ENCODE measurements at places on chromosomes 13 and 19.

DNA sequence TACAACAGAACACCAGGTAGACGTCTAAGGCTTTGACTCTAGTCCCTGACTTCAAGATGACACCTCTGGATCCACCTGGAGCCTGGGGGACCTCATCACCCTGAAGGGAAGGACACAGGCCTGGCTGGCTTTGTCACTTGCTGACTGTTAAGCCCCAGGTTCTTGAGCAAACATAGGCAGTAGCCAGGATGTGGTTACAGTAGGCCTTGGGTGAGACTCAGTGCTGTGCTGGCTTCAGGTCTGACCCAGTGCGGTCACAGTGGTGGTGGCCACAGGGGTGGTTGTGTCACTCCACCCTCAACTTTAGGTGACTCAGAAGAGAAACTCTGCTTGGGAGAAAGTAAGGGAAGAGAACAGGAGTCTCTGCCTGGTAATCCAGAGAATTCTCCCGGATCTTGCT is 497.8 kb downstream of the UQCRFS1 start:
- no peak for DNase-seq

- DNase-seq, result no peak
Observed at GRCh38 chr13:99973808-99974185, 2.2 kb upstream of the ZIC5 start.

DNA sequence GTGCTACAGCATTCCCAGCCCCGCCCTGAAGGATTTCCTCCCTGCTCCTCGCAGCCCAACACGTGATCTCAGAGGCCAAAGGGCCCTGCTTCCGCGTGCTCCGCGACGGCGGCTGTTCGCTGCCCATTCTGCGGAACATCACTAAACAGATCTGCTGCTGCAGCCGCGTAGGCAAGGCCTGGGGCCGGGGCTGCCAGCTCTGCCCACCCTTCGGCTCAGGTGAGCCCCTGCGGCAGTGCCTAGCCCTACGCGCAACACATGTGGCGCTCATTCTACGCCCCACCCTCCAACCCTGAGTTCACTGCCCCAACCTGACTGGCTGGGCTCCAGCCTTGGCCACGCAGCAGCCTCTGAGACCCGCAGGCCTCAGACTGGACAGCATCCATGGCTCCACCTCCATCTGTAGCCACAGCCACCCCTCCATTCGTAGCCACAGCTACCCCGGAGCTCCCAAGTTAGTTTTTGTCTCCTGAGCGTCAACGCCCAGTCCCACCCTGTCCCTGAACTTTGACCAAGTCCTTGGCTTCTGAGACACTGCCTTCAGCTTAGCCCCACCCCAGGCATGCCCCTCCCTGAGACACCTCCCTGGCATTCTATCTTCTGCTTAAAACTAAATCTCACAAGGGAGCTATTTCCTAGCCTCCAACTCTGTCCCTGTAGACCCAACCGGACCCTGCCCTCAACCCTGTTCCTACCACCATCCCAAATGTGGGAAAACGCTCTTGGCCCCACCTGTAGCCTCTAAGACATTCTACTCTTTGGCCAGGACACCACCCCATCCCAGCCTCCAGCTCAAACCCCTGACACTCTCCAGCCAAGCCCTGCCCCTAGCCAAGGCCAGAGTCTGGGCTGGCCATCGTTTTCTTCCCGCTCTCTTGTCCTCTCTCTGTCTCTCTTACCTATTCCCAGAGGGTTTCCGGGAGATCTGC is 6.4 kb downstream of the LTBP4 start:
- DNase-seq, result no peak

DNA sequence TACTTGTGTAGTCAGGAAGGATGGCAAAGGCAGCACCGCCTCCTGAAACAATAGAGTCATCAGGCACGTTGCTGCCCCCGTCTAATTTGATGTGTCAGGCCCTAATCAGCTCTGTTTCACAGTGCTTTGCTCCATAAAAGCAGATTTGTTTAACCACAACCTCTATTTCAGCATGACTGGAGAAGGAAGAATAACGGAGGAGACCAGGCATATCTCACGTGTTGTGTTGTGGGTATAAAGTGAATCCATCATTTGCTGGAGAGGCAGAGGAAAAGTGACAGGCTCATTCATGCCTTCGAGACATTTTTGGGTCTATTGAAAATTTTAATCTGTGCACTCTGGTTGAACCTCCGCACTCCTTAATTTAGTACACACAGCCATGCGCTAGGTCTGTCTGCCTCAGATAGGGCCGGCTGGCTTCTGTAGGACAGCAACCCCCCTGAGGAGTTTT is 940.4 kb upstream of the SLC10A2 start:
- DNase-seq, result no peak

DNA sequence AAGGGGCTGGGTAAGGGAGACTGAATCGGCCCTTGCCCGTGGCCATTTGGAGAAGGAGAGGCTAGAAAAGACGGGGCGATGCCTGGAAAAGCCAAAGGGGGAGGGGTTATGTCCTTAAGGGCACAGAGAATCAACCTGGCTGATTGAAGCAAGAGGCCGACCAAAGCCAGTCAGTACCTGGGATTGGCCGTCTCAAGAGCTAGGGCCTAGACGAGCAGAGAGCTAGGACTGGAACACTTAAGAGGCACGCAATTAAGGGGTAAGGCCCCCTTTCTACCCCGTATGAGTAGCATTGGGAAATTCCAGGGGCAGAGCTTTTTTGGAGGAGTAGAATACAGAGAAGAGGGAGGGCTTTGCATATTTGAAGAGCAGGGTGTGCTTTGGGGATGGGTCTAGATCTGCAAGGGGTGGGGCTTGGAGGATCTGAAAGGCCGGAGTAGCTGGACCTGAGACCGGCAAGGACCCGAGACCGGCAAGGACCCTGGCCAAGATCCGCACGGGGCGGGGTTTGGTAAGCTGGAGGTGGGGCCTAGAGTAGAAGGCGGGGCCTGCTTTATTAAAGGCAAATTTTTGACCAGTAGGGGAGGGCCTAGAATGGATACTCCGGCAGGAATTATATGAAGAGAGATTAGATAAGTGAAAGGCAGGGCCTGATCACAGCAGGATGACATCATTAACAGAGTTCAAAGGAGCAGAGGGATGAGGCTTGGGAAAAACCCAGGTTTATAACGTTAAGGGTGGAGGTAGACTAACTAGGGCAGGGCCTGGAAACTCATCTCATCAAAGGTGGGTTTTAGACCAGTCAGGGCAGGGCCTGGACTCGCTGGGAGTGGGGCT is 10.7 kb upstream of the CACNG6 start:
- DNase-seq, result no peak

DNA sequence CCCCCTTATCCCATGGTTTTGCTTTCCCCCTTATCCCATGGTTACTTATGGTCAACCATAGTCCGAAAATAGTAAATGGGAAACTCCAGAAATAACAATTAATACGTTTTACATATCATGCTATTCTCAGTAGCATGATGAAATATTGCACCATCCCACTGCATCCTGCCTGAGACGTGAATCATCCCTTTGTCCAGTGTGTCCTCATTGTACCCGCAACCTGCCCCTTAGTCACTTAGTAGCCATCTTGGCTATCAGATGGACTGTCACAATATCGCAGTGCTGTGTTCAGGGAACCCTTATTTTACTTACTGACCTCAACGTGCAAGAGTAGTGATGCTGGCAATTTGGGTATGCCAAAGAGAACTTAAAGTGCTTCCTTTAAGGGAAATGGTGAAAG is 10.5 kb upstream of the NBEA start:
- DNase-seq, result no peak

GRCh38 chr19:55391702-55392615 is 6.2 kb downstream of the RPL28 start:
- DNase-seq, result no peak

DNA sequence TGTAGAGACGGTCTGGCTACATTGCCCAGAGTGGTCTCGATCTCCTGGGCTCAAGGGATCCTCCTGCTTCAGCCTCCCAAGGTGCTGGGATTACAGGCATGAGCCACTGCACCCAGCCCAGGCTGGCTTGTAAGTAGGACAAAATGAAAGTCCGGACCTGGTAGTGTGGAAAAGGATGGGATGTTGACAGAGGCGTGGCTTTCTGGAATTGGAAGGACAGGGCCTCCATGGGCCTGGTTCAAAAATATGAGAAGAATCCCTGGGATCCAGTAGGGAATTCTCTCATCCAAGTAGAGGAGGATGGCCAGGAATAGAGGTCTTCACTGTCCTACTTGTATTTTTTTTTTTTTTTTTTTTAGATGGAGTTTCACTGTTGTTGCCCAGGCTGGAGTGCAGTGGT is 64.9 kb downstream of the TRPM4 start:
- no peak for DNase-seq

DNA sequence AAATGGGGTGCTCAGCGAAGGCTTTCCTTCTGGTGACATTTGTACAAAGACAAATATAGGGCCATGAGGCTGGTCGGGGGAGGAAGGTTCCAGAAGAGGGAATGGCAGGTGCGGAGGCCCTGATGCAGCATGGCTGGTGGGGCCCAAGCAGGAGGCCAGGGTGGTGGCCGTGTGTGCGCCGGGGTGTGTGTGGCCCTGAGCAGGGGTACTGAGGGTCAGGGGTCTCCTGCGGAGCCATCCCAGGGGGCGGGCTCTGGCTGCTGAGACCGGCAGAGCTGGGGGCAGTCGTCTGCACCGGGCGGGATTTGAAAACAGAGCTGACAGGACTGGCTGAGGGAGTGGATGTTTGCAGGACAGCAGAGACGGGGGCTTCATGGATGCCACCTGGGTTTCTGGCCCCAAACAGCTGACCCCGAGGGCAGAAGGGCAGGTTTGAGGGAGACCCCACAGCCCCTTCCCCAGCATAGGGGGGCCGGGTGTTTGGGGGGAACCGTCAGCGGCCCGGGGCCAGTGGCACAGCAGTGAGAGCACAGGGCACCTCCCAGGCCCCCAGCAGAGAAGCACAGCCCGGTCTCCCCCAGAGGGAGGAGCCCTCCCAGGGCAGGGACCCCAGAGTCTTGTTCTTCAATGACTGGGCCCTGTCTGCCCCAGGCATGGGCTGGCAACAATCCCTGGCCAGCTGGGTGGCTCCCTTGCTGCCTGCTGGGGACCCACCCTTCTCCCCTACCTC is 11.4 kb downstream of the PIAS4 start:
- DNase-seq, result no peak

DNA sequence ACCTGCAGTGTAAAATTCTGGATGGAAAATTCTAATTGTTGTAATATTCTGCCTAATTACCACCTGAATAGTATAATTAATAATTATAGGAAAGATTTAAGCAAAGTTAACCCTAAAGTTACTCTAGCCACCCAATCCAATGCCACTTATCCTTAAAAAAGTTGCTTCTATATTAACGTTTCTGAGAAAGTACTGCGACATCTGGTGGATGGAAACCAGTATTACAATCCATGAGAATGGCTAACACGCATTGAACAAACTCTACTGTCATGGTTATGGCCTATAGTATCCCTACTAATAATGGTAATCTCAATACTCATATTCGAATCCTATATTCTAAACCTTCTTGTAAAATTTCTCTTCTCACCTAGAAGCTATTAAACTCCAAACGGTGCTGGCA is 1551.8 kb downstream of the SLITRK1 start:
- no peak for DNase-seq

- no peak for DNase-seq
Observed at GRCh38 chr19:15374105-15374651, 5.4 kb downstream of the AKAP8 start.

- DNase-seq, result no peak
Observed at GRCh38 chr19:13301627-13302334, 151.6 kb downstream of the IER2 start.

Data from naive thymus-derived CD8-positive, alpha-beta T cell (primary cell).